ENCODE measurements at places on chromosomes 1 and 21.

DNA sequence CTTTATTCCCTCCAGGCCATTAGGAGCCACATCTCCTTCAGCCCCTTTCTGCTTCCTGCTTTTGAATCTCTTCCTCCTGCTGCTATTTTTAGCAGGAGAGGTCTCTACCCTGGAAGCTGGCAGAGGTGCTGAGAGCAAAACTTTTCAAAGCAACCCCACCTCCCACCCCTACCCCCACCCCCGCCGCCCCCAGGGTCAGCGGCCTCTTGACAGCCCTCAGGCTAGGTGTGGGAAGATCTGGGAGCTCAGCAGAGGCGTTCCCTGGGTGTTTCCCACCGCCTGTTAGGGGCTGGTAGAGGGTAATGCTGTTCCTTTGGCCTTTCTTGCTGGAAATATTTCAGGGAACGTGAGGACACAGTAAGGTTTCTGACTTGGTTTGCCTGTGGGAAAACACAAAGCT is 112.5 kb upstream of the CACHD1 start:
- DNase-seq = no peak

DNA sequence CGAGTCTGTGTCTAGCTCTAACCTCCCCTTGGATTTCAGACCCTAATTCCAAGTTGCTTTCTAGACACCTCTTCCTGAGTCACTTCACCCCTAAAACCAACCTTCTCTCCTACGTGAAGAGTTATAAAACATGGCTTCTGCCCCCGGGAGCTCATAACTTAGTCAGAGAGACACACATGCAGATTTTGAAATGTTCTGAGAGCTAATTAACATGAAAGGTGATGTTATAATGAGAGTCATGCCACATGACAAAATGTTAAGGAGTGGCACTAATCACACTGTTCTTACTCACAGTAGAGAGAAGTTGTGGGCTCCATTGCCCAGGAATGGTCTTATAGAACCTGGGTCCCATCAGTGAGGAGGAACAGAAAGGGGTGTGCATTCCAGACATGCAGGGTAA is 117.1 kb downstream of the LRIG2 start:
- DNase-seq = no peak

- no peak for DNase-seq
Measured at GRCh38 chr1:67457247-67457646, 27.0 kb upstream of the SERBP1 start.

- DNase-seq = no peak
Measured at GRCh38 chr1:10267319-10267718, 56.9 kb downstream of the KIF1B start.

GRCh38 chr1:216457356-216457755 is 34.1 kb upstream of the USH2A start:
- no peak for DNase-seq

DNA sequence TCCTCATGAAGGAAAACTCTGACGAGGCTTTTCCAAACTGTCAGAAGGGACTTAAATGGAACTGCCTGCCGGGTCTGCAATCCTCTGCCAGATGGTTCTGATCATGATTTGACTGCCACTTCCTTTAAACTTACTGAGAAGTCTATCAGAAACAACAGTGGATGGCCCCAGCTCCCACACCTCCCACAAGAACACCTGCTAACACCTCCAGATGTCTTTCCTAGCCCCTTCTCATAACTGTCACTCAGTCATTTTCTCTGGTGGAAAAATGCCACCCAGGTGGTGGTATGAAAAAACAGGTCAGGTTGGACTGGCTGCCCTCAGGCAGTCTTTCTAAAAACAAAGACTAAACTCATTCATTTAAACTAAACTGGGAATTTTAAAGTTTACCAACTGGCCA is 66.7 kb upstream of the ABCD3 start:
- no peak for DNase-seq

GRCh38 chr1:212699625-212700222 is at the start of gene BATF3:
TSS of gene BATF3 (minus strand) at chr1:212699840. CDS start at chr1:212699762, 78 bp downstream.
- DNase-seq = no peak

DNA sequence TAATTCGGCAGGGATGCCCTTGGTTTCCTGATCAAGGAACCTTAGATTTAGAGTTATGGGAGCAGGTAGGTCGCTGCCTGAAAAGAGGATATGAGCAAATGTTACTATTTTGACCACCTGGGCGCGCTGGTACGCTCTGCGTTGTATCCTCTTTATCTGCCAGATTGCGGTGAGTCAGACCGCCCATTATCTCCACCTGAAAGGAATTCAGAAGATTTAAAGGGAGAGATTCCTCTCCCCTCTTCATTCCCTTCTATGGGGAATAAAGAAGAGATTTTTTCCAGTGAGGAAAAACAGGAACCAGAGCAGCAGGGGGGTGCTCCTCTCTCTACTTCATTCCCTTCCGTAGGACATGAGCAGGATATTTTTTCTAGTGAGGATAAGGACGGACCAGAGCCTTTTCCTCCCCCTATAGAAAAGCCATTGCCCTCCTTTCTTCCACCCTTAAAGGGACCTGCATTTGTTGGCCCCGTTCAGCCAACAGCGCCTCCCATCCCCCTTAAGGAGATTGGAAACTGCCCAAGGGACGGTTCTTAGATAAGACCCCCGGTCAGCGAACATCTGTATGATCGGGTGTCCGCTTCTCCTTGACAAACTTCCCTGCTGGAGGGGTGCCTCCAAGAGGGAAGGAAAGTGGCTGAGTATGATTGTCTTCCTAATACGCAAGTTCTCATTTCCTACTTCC is 34.1 kb downstream of the CLCA1 start:
- peak; percentile 3 for DNase-seq

DNA sequence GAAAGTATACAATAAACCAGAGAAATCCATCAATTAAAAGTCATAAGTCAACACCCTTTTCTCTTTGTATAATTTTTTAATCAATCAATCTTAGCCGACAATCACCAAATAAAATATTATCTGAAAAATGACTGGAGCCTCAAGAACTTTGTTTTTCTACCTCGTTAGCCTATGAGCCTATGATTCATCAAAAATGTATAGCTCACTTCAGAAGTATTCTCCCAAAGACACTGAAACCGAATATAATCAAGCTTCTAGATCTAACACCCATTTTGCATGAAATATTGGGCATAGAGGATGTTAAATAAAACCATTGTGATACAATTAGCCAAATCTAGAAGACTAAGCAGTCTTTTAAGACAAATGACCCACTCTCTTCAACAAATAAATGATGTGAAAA is 17.8 kb upstream of the RSBN1 start:
- DNase-seq = no peak

DNA sequence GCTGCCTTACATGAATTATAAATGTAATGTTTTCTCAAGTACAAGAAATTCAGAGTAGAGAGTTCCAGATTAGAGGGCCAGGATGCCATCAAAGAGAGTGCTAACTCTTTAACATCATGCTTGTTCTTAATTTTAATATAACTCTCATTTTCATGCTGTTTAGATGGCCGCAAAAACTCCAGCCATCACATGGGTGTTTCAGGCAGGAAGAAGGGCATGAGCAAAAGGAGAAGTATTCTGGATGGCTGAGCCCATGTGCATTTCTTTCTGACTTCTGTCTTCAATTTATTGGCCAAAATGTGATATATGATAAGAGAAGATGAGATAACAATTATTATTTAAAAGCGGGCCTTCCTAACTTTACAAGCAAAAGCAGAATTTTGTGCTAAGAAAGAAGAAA is 1328.6 kb downstream of the MRPL39 start:
- no peak for DNase-seq

- DNase-seq = no peak
Measured at GRCh38 chr1:215132156-215132555, 49.6 kb downstream of the KCNK2 start.

DNA sequence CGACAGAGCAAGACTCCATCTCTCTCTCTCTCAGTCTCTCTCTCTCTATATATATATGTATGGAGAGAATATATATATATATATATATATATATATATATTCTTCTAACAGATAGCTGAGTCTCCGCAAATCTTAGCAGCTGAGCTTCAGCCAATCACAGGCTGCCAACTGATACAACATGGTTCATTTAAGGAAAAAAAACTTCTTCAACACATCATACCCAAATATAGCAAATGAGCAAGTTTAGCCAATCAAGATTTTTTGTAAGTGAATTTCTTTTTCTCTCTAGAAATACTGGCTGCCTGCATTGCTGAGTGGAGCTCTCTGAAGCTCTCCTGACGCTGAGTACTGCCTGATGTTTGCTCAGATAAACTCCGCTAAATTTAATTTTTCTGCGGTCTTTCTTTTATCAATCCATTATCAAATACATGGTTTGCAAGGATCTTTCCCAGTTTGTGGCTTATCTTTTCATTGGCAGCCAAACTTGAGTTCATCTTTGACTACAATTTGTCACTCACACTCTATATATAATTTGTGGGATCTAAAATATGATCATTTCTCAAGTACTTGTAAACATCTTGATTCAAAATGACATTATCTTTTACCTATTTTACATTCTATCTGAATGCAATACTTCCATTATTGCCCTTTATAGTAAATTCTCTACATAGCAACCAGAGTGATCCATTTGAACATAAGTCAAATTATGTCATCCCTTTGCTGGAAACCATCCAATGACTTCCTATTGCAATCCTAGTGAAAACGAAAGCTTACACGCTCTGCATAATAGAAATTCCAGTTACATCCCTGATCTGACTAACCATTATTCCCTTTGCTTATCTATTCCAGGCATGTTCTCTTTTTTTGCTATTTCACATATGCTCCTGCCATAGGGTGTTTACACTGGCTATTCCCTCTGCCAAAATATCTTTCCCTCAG is 2131.7 kb downstream of the MRPL39 start:
- DNase-seq = no peak

DNA sequence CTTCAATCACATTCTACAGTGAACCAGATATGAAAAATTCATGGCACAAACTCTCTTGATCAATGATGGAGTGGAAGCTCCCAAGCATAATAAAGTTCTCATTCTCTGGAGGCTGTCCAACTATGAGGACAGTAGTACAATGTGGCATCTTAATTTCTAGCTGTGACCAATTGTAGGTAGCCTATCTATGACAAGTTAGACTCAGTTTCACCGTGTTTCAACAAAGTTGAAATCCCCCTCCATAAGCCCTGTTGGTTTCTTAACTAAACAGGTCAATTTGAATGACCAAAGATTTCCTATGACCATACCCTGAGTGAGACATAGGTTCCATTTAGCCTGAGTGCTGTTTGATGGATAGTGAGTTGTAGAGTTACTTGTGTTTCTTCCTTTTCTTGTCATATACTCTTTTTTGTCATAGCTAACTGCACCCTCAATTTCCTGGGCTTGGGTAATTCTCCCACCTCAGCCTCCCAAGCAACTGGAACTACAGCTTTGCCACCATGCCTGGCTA is 11.8 kb downstream of the PATJ start:
- no peak for DNase-seq

GRCh38 chr1:4172644-4173599 is 272.9 kb upstream of the C1orf174 start:
- no peak for DNase-seq

DNA sequence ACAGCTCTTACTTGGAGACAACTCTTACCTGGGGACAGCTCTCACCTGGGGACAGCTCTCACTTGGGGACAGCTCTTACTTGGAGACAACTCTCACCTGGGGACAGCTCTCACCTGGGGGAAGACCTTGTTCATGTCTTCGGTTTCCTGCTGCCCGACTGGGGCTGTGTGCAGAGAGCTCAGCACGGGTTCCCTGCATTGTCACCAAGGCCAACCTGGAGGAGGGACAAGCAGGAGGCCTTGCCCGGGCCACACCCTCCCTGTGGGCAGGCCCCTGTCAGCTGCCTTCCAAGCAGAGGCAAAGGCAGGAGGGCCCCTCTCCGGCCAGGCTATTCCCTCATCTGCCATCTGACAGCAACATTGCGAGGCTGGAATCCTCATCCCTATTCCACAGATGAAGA is at the start of gene LDLRAD1:
TSS of gene LDLRAD1 (minus strand) at position 208 of the 400 bp plus-strand sequence. CDS start at position 134, 74 bp downstream.
- DNase-seq = no peak

GRCh38 chr1:145747398-145748247 is 28.3 kb downstream of the CD160 start:
- no peak for DNase-seq

- DNase-seq = no peak
Measured at GRCh38 chr1:172895050-172895460, 155.7 kb downstream of the TNFSF18 start.

- no peak for DNase-seq
Measured at GRCh38 chr1:206788487-206789050, 16.3 kb upstream of the IL10 start.

DNA sequence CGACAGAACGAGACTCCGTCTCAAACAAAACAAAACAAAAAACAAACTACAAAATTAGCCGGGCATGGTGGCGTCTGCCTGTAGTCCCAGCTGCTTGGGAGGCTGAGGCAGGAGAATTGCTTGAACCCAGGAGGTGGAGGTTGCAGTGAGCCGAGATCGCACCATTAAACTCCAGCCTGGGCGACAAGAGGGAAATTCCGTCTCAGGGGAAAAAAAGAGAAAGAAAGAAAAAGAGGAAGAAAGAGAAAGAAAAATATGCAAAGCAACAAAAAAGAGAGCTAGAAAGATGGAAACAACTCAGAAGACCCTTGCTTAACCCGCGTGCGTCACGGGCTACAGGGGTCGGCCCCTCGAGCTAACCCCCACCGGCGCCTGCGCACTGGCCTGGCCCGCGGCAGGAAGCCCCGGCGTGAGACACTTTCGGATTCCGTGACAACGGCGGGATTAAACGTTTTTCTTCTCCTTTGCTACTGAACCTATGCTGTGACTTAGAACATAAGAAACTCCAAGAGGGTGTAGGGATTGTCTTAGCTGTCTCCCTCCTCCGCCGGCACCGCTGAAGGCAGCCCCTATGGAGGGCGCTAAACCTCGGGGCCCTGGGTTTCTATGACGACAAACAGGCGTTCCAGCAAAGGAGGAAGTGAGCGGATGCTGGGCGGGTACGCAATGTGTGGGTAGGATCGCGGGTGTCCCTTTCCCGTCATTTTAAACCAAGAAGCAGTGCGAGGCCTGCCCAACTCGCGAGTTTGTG is at the start of gene AXDND1:
TSS of gene AXDND1 (plus strand) at position 630 of the 751 bp plus-strand sequence. CDS start 539 bp downstream, outside the sequence.
- DNase-seq = peak; percentile 48

DNA sequence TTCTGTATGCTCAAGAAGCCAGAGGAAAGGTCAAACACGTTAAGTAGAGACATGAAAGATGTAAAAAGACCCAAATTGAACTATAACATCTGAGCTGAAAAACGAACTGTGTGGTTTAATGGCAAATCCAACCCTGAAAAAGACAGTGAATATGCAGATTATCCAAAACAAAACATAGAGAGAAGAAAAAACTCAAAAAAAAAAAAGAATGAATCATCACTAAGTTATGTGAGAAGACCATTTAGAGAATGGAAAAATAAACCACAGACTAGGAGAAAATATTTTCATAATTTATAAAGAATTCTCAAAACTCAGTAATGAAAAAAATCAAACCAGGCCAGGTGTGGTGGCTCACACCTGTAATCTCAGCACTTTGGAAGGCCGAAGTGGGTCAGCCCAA is 253.3 kb downstream of the PLPP3 start:
- no peak for DNase-seq
